Thyroid gland (tissue), 4 donors: ENCODE measurements at places on chromosomes 7 and 10. TPM values are rescaled to one million over a fixed set of nuclear protein-coding genes. Genes with fewer than 3 reads are reported as not detected.

DNA sequence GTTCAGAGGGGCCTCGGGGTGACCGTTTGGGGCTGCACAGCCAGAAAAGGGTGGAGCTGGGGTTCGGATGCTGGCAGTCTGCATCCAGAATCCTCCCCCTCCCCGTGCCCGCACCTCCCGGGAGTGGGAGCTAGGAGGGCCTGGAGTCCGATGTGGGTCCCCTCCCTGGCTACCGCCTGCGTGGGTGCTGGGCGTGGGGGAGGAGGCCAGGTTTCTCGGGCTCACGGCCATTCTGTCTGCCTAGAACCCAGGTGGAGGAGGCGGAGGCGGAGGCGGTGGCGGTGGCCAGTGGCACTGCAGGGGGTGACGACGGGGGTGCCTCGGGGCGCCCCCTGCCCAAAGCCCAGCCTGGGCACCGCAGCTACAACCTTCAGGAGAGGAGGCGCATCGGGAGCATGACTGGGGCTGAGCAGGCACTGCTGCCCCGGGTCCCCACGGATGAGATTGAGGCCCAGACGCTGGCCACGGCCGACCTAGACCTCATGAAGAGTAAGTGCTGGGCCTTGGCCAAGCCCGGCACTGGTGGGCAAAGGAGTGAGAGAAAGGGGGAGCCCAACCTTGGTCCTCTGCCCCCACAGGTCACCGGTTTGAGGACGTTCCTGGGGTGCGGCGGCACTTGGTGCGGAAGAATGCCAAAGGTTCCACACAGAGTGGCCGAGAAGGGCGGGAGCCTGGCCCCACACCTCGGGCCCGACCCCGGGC, 7.0 kb downstream of the SLC4A2 start:
- DNase-seq, result no peak
- H3K4me3 ChIP-seq, result no peak overlapping the region
- no peaks in the 10 kb centered on the region for H3K27me3 ChIP-seq
- peaks cover 15% of the 10 kb centered on the region for H3K4me1 ChIP-seq

Gene AKR1C2
- total RNA-seq, result 59.9 TPM

Gene ATRNL1
- total RNA-seq, result 2.3 TPM

- no peaks in the 10 kb centered on the region for H3K4me1 ChIP-seq
- H3K27me3 ChIP-seq, result no peaks in the 10 kb centered on the region
- no peak overlapping the region for H3K4me3 ChIP-seq
- no peak overlapping the region for H3K27ac ChIP-seq
- H3K36me3 ChIP-seq, result no peaks in the 10 kb centered on the region
Observed at GRCh38 chr10:130326954-130327353, 190.8 kb downstream of the GLRX3 start.

Gene PNLIPRP3
- not detected for total RNA-seq

Gene TMEM213
- total RNA-seq, result not detected

GRCh38 chr10:80259405-80259871, 30.0 kb downstream of the MAT1A start:
- H3K27me3 ChIP-seq, result no peaks in the 10 kb centered on the region
- H3K4me3 ChIP-seq, result no peak overlapping the region
- H3K36me3 ChIP-seq, result no peaks in the 10 kb centered on the region
- H3K27ac ChIP-seq, result no peak overlapping the region

DNA sequence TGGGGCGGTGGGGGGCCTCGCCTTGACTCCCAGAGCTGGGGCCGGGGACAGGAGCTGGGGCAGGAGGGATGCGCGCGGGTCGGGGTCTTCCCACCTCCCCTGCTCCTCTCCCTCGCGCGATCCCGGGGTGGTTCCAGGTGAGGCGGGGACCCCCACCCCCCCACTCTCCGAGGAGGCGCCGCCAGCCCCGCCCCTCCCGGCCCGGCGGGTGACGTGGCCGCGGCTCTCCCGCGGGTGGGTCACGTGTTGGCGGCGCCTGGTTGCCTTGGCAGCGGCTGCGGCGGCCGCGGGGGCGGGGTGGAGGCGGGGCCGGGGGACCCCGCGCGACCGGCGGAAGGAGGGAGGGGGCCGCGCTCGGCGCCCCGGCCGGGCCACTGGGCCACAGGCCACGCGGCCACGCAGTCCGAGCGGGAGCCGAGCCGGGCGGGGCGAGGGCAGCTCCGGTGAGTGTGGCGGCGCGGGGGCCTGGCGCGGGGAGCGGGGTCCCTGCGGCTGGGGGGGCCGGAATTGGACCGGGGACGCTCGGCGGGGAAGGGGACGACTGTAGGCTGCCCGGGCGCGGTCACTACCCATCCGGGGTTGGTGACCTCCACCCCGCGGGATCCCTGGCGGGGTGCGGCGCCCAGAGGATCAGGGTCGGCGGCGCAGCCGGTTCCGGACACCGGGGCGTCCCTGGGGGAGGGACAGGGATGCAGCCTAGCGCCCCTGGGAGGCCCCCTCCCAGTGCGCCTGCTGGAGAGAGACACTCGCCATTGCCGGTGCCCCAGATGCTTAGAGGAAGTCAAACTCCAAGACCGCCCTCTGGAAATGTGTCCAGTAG, at the start of gene ORAI2:
TSS of gene ORAI2 (plus strand) at position 357 of the 820 bp plus-strand sequence. CDS start 5,382 bp downstream, outside the sequence.
- DNase-seq, result peak; percentile 84
- H3K4me3 ChIP-seq, result peak within 1 kb of the TSS; percentile 48
- peak within 1 kb of the TSS; percentile 95 for H3K27ac ChIP-seq
- H3K36me3 ChIP-seq, result no peaks in the 10 kb centered on the region
- peaks cover 32% of the 10 kb centered on the region for H3K4me1 ChIP-seq
- H3K27me3 ChIP-seq, result no peaks in the 10 kb centered on the region

Gene ANKRD22
- not detected for total RNA-seq

DNA sequence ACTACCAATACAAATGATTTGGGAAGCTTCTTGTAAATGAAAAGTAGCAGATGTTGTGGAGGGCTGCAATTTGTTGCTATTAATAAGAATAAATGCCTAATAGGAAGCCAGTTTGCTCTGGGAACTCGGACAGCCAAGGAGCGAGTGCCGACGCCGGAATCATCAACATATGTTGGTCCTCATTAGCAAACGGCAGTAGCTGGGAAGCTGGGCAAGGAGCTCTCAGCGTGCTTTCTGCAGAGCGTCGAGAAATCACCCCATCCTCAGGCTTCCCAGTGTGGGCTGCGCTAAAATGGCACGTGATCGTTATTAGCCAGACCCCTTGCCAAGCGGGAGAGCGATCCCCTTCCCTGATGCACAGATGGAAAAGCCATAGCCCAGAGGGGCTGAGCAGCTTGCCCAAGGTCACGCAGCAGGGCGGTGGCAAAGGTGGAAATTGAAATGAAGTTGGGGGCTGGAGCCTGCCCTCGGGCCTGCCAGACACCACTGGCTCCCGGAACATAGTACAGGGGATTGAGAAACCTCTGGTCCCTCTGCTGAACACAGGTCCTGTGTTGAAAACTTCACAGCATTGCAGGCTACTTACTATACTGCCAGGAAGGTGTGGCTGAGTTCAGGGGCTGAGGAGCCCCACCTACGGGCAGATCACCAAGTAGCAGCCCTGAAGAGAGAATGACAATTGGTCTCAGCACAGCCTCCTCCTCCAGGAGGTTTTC, 326.9 kb downstream of the PLXNA4 start:
- no peak overlapping the region for H3K4me3 ChIP-seq
- no peaks in the 10 kb centered on the region for H3K36me3 ChIP-seq
- H3K27me3 ChIP-seq, result no peaks in the 10 kb centered on the region
- no peak for DNase-seq
- H3K4me1 ChIP-seq, result peaks cover 5% of the 10 kb centered on the region

Gene OR2A5
- not detected for total RNA-seq

DNA sequence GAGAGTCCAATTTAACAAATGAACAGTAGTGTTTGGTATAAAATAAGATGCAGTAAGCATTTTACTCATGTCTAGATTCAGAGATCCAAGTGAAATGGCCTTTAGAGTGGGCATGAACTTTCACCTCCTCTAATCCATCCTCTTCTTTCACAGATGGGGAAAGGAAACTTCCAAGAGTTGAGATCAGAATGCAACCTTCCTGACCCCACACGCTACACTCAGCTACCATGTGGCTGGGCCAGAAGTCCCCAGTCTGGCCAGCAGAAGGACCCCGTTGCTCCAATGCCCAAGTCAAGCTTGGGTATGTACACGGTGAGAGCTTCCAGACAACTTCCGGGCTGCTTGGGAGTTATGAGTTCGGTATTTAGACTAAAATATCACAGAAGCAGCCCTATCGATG, 228.0 kb downstream of the ELMO1 start:
- H3K36me3 ChIP-seq, result peaks cover 6% of the 10 kb centered on the region
- no peak overlapping the region for H3K27ac ChIP-seq
- no peak for DNase-seq

Gene ELOVL3
- not detected for total RNA-seq

- DNase-seq, result no peak
- H3K27me3 ChIP-seq, result no peaks in the 10 kb centered on the region
- no peaks in the 10 kb centered on the region for H3K4me1 ChIP-seq
Observed at GRCh38 chr10:49165821-49166483, 22.2 kb downstream of the TMEM273 start.

DNA sequence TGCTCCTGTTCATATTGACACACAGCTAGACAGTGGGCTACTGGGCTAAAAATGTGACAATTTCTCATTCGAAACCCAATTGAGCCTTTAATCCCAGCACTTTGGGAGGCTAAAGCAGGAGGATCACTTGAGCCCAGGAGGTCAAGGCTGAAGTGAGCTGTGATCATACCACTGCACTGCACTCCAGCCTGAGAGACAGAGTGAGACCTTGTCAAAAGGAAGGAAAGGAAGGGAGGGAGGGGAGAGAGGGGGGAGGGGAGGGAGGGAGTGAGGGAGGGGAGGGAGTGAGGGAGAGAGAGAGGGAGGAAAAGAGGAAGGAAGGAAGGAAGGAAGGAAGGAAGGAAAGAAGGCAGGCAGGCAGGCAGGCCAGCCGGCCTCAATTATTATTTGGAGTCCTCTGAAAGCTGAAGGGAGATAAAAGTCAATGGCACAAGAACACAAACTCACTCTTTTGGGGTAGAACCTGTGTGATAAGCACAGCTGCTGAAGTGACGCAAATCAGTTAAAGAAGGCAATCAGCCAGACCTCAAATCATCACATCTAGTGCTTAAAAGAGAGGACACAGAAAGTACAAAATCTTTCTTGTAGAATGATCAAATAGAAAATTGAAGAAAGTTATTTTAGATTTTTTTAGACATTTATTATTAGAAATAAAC, 98.1 kb downstream of the CCDC71L start:
- no peak overlapping the region for H3K4me3 ChIP-seq
- H3K27me3 ChIP-seq, result no peaks in the 10 kb centered on the region
- H3K4me1 ChIP-seq, result no peaks in the 10 kb centered on the region
- DNase-seq, result no peak

DNA sequence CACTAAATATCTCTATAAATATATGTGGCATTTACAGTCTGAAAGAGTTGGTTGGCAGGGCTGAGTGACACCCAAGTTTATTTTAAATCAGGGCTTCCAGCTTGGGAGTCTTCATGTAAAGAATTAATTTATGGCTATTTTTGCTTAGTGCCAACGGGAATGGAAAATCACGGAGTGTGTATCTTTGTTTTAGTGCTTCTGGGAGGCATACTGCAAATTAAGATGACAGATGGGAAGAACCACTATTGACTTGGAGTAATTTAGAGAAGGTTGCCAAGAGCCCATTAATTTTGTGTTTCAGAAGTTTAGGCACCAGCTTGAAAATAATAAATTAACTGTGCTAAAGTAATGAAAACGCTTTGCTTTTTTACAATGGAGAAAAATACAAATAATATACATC, 135.2 kb downstream of the GPR37 start:
- H3K27ac ChIP-seq, result no peak overlapping the region
- H3K27me3 ChIP-seq, result no peaks in the 10 kb centered on the region
- H3K36me3 ChIP-seq, result no peaks in the 10 kb centered on the region
- DNase-seq, result no peak

Gene UTF1
- total RNA-seq, result not detected

GRCh38 chr10:88439932-88440331, 143.2 kb downstream of the RNLS start:
- peaks cover 1% of the 10 kb centered on the region for H3K4me1 ChIP-seq
- no peak overlapping the region for H3K4me3 ChIP-seq
- no peaks in the 10 kb centered on the region for H3K27me3 ChIP-seq
- H3K36me3 ChIP-seq, result no peaks in the 10 kb centered on the region

DNA sequence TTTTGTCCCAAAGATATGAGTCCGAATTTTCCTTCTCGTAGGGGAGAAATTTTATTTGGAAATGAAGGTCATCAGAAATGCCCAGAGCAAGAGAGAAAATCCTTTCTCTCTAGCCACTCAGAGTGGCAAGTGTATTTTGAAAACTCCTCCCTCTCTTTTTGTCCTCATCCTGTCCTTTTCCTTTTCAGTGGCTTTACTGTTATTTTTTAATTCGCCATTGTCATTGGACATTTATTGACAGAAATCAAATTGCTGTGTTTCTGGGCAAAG, 39.6 kb downstream of the TET1 start:
- peaks cover 30% of the 10 kb centered on the region for H3K4me1 ChIP-seq
- H3K4me3 ChIP-seq, result peak overlapping the region; percentile 41
- H3K36me3 ChIP-seq, result no peaks in the 10 kb centered on the region
- H3K27me3 ChIP-seq, result no peaks in the 10 kb centered on the region

Gene OR2A42
- 0.40 TPM for total RNA-seq

- DNase-seq, result no peak
- H3K4me3 ChIP-seq, result no peak overlapping the region
- no peak overlapping the region for H3K27ac ChIP-seq
- no peaks in the 10 kb centered on the region for H3K4me1 ChIP-seq
Observed at GRCh38 chr10:101489355-101489754, 98.7 kb downstream of the POLL start.
